ENCODE measurements at places on chromosomes 7 and 10. TPM values are rescaled to one million over a fixed set of nuclear protein-coding genes. Genes with fewer than 3 reads are reported as not detected.
A peak's percentile ranks its signal among the peaks of the same experiment; 100 is the strongest.

GRCh38 chr10:29608062-29608461 lies 26.7 kb downstream of the SVIL start:
- DNase-seq: peak; percentile 77

DNA sequence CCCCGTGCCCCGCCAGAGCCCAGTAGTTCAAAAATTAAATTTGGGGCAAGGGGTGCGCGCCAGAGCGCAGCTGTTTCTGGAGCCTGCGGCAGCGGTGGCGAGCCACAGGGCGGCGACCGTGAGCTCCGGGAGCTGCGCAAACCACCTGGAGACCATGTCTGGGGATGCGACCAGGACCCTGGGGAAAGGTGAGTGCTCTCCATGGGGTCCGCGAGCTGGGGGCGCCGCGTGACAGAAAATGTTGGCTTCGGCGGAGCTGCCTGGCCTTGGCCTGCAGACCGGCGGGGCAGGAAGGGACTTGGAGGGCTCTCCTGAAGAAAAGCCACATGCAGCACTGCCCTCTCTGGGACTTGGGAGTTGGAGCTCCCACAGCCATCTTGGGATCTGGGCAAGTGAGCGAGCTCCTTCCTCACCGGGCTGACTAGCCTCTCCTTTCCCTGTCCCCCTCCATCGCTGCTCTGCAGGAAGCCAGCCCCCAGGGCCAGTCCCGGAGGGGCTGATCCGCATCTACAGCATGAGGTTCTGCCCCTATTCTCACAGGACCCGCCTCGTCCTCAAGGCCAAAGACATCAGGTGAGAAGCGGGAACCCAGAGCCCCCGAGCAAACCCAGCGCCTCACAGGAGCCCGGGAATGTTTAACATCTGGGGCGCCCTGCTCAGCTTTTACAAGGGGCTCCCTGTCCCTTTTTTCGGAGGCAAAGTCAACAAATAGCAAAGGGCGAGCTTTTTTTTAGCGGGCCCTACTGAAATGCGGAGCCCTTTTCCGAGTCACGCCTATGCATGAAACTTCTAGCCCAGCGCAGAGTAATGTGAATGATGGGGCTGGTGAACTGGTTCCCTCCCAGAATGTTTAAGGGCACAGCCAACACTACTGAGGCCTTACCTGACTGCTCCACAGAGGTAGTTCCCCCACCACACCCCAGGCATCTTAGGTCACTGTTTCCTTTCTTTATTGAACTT lies 6.1 kb downstream of the GSTO2 start:
- no peak for DNase-seq

DNA sequence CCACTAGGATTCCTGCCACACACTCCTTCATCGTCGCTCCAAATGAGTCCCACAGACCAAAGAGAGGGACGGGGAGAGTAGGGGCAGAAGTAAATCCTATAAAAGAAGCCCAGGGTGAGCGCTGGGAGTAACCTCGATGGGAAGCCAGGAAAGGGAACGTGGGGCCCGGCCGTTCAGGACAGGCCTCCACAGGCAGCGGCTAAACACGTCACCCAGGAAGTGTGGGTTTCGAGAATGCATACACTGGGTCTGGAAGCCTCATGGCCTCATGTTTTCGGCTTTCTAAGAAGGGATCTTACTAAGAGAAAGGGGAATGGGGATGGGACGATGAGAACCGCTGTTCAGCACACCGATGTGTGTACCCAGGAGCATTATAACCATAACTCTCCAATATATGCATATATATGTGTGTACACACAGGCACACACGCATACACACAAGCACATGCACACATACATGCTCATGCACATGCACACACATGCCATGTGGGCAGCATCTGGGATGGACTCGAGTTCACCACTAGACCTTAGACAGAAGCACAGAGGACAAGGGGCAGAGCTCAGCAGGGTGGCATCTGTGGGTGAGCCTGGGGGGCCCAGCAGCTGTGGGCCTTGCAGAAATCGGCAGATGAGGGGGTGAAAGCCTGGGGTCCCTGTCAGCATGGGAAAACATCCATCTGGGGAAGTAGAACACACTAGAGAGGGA lies 14.8 kb upstream of the CNPY1 start:
- no peak for DNase-seq

DNA sequence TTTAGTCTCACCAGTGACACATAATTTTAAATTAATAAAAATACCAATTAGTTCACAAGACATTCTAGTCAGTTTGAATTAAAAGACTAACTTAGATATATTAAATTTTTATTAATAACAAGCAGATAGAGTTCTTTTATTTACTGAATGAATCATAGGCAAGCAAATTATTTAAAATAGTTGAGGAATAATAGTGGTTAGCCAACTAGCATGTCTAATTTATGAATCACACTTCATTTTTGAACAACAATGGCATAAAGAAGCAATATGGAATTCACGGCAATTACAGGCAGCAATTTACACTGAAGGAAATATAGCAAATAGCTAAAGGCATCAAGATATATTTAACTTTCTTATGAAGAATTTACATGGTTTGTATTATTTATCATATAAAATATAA lies 187.0 kb upstream of the SLC26A5 start:
- DNase-seq: no peak

- no peak for DNase-seq
These were observed 16.4 kb downstream of the PTTG1IP2 start for GRCh38 chr7:90485734-90486316.

- no peak for DNase-seq
These were observed 178.9 kb upstream of the LYZL1 start for GRCh38 chr10:29109707-29110571.

Gene ITPRID1
- 4.6 TPM for total RNA-seq

Gene KLF14
- total RNA-seq: 0.42 TPM

DNA sequence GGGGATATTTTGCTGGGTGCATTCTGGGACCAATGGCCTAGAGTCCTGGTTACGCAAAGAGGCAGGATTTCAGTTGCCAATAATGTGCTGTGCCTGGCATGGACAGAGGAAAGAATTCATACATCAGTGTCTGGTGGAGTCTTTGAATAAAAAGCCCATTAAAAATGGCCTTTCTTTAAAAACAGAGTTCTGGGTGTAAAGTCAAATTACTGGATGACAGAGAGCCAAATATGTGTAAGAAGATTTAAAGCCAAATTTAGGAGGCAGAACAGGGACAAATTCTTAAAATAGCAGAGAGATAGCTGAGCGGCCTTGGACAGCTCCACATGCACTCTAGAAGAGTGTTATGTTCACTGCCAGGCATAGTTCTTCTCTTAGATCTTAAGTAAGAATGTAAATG lies 60.8 kb upstream of the MEOX2 start:
- DNase-seq: no peak

- DNase-seq: no peak
These were observed 17.3 kb upstream of the ADGRA1 start for GRCh38 chr10:133070405-133070804.

- no peak for DNase-seq
These were observed 240.3 kb downstream of the SNX10 start for GRCh38 chr7:26531926-26532325.

Gene ACTL6B
- total RNA-seq: not detected

Gene SLC26A4
- total RNA-seq: 0.24 TPM

GRCh38 chr10:46094931-46095750 lies 49.1 kb upstream of the MSMB start:
- peak; percentile 52 for DNase-seq

DNA sequence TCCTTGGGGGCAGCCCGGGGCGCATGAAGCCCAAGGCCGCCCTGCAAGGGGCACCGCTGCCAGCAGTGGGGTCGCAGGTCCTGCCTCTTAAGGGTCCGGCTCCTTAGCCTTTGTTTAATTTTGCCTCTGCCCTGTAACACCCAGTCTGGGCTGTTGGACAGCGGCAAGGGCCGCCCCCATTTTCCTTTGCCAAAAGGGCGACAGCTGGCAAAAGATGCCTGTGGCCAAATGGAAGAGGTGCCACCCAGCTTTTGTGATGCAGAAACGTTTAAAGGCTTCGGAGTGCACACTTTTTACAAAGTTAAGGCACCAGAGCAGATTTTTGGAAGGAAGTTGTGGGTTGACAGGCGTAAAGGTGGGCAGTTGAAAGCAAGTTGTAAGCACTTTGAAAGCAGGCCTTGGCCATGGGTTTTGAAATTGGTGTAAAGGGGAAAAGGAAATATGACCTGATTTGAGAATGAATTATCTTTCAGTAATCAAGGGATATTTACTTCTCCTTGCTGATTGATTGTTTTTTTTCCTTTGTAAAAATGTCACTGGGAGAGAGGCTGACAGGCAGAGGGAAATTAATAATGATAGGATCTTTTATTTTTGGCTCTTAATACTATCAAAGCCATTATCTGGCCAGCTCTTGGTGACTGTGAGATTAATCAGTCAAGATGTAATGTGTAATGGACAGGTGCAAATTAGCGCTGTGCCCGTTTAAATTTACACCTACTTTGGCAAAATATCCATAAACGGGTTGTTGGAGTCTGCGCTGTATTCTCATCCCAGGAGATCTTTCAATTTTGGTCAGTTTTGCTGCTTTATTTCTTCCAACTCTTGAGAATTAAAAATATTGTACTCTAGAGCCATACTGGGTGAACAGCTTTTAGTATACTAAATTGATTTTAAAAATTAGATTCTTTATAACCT lies 1.2 kb downstream of the CASD1 start:
- no peak for DNase-seq

Gene SMKR1
- total RNA-seq: not detected

Gene SFRP4
- total RNA-seq: 0.34 TPM

Gene SCART1
- 2.7 TPM for total RNA-seq

- no peak for DNase-seq
These were observed 266.0 kb downstream of the USP6NL start for GRCh38 chr10:11345224-11346054.

- DNase-seq: no peak
These were observed 240.1 kb downstream of the THSD7A start for GRCh38 chr7:11591943-11592342.

- peak; percentile 51 for DNase-seq
These were observed 69.1 kb downstream of the INPP5A start for GRCh38 chr10:132606536-132607316.

GRCh38 chr10:127840884-127841283 lies 51.9 kb downstream of the CLRN3 start:
- DNase-seq: no peak

GRCh38 chr7:150432915-150433892 lies 17.2 kb upstream of the GIMAP8 start:
- peak; percentile 45 for DNase-seq
